ENCODE measurements at places on chromosomes 2 and 18.

- no peak for DNase-seq
These were observed 110.0 kb downstream of the ZNF516 start for GRCh38 chr18:76384861-76385680.

- DNase-seq: no peak
These were observed 25.3 kb downstream of the FEZ2 start for GRCh38 chr2:36572719-36573059.

DNA sequence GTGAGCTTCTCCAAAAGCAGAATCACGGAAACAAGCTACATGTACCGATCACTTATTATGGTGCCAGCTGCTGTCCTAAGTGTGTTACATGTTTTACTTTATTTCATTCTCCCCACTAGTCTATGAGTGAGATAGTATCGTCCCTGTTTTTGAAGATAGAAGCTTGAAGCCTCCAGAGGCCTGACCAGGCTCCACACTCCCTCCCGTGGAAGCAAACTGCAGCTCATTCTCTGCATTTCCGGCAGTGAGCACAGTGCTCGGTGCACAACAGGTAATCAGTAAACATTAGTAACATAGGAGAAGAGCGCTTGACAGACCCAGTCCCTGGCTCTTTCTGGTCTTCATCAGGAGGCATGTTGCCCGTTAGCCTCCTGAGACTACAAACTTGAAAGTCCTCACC lies 72.9 kb downstream of the ZBTB7C start:
- DNase-seq: no peak

DNA sequence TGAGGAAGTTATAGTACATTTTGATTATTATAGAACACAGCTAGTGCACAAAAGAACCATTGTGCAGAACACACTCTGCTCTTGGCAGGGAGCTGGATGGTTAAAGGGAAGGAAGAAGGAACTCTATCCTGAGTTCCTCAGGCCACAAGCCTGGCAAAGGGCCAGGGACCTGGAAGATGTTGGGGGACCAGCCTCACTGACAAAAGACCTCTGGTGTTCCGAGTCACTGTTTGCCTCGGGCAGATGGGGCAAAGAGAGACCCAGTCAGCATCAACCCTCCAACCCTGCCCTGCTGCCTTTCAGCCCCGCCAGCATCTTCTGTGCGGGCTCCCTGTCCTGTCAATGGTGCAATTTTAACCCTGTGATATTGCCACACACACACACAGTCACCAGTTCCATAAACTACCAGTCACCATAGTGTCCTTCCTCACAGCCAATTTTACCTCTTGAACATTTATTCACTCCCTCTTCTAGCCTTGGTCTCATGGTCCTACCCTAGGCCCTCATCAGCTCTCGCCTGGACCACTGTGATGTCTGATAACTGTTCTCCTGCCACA lies 21.9 kb downstream of the NEMP2 start:
- no peak for DNase-seq

- no peak for DNase-seq
These were observed 9.6 kb upstream of the MMADHC start for GRCh38 chr2:149597050-149597667.

GRCh38 chr18:6782861-6783260 lies 53.3 kb downstream of the ARHGAP28 start:
- DNase-seq: no peak

GRCh38 chr2:191696001-191696400 lies 18.1 kb downstream of the NABP1 start:
- no peak for DNase-seq

DNA sequence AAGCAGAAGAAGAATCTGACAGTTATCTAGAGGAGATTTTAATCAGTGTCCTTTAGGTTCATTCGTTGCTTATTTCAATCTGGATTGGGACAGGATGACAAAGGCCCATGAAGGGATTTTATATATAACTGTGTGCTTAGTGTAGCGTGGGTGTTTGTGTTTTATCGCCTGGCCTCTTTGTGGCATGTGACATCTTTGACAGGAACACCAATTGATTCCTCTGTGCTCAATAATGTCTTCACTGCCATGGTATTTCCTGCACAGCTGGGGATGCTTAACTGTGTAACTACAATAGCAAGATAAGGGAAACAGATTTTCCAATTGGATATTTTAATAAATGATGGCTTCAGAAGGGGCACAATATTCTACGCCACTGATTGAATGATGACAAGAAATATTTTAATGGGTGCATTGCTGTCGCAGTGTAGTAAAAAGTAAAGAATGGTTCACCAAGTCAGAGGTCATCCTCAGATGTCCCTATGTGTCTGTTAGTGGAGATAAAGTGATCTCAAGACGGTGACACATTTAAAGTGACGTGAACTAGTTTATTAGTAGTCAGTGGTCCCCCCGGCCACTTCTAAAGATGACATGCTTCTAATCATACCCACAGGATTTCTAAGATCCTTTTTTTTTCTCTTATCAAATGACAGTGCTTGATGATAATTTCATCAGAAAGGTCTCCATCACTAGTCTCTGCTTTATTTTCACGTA lies 160.4 kb downstream of the AGAP1 start:
- no peak for DNase-seq

DNA sequence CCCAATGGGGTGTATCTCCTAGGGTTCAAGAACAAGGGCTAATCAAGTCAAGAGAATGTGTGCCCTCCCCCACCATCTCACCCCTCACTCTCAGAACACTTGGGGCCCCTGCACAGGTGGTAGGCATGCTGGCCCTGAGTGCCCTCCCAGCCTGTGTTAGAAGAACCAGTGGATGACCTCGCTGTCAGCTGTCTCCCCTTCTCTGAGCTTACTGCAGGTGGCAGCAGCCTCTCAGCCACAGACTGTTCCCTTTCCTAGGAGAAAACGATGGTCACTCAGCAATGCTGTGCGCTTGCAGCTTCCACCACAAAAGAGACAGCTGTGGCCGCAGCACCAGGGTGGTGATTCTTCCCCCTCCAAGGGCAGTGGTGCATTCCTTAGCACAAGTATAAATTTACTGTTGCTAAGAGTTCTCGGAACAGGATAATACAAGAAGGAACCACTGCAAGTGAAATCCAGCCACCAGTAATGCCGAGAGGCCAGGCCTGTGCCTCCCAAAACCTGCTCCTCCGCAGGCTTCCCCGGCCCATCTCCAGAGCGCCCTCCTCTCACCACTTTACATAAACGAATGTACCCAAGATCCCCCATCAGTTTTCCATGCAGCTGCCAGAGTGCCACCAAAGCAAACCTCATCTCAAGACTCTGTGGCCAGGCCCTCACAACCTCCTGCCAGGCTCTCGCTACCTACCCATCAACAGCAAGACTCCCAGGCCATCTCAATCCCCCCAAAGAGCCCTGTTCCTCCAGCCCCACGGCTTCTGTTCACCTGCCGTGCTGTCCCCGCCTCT lies 935 bp upstream of the RAMP1 start:
- no peak for DNase-seq

All from vagina (tissue), 2 donors.